ENCODE measurements at places on chromosomes 16 and 17.

DNA sequence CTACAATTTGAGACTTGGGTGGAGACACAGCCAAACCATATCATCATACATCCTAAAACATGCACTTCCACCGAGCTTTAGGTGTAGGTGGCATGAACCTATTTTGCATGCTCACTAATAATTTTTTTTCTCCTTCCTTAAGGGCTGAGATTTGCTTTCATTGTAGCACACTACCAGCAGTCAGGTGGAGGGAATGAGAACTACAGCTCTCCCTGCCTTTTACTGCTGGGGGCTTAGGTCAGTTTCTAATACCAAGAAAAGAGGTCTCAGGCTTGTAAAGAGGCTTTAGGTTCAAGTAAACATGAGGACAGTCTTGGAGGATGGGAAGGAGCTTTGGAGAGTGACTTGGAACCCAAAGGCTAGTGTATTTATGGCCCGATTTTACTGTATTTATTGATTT, 22.0 kb downstream of the CFAP20 start:
- no peak for DNase-seq

GRCh38 chr16:69351309-69352027, at the start of gene TMED6:
Gene TMED6, minus strand, starts transcription at chr16:69351786. Its CDS starts 33 bp downstream, at chr16:69351753.
- no peak for DNase-seq

GRCh38 chr17:33519692-33520091, 226.6 kb upstream of the ASIC2 start:
- DNase-seq, result no peak

GRCh38 chr17:74739227-74739831, 2.3 kb downstream of the RAB37 start:
- DNase-seq, result peak; percentile 37

DNA sequence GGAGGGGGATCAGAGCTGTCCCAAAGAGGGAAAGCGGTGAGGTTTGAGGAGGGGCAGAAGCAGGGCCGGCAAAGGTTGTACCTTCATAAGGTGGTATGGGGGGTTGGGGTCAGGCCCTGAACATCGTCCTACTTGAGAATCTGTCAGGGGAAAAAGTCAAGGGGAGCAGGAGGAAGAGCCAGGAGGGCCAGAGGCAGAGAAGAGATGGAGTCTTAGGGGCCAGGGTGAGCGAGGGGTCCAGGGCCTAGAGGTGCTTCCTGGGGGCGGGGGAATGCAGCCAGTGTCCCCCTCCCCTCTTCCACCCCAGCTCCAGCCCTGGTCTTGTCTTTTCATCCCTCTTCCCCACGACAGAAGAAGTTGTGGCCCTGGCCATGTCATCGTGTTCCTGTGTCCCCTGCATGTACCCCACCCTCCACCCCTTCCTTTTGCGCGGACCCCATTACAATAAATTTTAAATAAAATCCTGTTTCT, 1.3 kb upstream of the PRRT2 start:
- no peak for DNase-seq

DNA sequence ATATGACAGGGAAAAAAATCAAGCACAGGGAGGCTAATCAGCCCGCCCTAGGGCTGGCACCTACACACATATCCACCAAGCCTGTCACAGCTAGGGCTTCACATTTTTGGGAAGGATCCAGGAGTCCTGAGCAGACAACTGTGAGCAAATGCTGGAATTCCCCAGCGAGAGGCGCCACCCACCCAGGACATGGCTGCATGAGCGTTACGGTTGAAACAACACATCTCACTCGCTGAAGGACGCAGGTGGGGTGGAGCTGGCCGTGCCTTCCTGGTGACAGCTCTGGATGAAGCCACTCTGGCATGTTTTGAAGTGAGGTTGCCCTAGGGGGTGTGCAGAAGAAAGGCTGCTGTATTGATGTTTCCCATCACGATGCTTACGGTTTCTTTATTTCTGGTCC, 315.1 kb upstream of the EEF2KMT start:
- DNase-seq, result no peak

GRCh38 chr17:34710226-34710625, 130.8 kb downstream of the TMEM132E start:
- no peak for DNase-seq

DNA sequence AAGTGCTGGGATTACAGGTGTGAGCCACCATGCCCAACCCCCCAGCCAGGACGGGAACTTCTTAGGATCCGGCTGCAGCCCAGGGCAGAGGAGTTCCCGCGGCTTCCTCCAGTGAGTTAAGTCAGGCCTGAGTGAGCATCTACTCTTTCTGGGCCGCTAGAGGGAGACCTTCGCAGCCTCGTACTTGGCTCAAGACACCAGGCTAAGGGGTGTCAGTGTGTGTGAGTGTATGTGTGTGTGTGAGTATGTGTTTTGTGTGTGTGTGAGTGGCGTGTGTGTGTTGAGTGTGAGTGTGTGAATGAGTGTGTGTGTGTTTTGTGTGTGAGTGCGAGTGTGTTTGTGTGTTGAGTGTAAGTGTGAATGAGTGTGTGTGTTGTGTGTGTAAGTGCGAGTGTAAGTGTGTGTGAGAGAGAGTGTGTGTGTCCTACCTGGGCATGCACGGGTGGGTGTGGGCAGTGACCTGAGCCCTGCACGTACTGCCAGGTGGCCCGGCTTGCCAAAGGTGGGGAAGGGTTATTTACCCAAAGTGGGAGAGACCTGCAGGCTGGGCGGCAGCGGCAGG, 58.5 kb downstream of the TMEM235 start:
- peak; percentile 63 for DNase-seq

GRCh38 chr16:88045820-88046303, 94.6 kb downstream of the BANP start:
- no peak for DNase-seq

DNA sequence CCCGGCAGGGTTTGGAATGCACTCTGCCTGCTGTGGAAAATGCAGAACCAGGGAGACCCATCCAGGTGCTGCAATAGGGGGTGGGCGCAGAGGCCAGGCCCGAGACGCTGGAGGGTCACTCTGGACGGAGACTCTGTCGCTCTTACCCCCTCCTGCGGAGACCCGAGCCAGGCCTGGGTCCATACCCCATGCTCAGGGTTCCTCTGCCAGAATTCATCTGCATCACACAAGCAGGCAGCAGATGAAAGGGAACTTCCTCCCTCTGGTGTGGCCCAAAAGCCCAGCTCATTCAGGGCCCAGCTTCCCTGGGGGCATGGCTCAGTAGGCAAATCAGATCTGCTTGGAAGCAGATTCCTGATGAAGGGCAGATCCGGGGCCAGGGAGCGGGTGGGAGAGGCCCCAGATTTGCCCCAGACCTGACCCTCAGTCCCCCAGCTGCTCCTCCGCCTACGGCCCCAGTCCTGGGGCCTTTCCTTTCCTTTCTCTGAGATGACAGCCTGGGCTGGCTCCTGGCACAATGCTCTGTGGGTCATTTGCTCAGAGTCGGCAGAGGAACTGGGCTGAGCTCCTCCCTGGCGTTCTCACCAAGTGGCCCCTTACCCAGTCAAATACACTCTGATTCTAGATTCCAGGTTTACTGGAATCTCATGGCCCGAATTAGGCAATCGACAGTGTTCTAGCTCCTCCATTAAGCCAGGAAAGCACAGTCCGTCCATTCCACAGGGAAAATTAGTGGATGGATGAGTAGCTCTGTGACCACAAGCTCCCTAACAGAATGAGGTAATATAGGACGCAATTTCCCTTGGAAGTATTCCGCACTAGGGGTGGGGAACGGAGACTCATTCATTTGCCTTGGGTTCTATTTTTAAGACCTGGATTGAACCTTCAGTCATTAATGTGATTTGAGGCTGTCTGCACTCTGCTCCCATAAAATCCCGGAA, 19.1 kb upstream of the RASD1 start:
- DNase-seq, result no peak

GRCh38 chr16:88578446-88579313, 8.5 kb downstream of the ZC3H18 start:
- DNase-seq, result no peak

GRCh38 chr17:65820306-65820705, 258.9 kb upstream of the AXIN2 start:
- no peak for DNase-seq

DNA sequence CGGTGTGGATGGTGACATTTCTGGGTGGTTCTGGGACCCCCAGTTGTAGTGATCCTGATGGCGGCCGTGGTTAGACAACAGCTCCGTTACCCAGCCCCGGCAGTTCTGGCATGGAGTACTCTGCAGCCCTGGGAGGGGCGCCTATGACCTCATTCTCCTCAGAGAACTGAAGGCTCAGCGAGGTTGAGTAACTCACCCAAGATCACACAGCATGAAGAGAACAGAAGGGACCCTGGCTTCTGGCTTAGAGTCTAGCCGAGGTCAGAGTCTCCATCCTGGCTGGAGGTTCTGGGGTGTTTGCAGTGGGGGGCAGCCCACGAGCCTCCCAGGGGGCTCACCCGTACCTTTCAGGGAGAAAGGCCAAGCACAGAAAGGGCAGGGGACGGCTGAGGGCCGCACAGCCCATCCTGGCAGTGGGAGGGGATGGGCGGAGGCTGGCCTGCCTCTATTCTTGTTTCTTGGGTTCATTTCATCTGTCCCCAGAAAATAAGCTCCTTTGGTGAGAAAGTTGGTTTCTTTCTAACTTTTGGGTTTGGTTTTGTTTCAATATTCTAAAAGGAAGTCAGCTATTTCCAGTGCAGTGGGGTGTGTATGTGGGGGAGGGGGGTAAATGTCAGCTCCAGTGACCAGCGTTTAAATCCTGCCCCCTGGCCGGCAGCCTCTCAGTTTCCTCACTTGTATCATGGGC, 13.2 kb downstream of the ZFPM1 start:
- DNase-seq, result no peak

DNA sequence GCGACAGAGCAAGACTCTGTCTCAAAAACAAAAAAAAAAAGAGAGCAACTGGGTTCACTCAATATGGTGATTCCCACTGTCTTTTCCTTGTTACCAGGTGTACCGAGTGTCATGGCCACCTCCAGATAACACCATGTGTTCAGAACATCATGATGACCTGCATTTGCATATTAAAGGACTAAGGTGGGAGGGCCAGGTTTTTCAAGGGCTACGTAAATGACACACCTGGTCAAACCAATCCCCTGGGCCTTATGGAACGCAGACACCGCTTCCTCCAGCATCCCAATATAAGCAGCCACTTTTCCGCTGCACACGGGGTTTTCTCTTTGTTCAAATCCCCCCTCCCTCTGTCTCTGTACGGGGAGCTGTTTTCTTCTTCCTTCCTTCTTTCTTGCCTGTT, 29.3 kb downstream of the WSCD1 start:
- DNase-seq, result no peak

DNA sequence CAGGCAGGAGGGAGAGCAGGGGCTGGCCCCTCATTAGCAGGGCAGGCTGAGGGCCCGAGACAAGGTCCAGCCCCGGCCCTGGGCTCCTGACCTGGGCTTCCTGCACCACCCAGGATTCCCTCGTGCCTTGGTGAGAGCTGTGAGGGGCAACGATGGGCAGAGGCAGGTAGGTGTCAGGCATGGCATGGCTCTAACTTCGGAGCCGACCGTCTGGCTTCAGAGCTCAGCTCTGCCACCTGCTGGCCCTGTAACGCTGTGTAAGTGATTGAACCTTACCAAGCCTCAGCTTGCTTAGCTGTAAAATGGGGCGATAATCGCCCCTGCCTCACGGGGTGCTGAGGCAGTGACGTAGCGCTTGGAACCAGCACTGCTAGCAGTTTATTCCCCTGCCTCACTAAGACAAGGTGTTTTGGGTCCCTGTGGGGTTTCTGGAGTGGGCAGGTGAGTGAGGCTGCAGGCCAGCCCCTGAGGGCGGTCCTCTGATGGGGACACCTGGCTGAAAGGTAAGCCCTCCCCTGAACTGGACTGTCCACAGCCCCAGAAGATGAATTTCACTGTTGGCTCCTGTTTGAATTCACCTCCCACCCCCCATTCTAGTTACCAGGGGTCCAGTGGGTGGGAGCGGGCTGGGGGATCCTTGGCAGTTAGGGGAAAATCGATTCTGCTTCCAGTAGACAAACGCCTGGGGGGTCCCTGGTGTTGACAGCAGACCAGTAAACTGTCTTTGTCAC, 184.8 kb upstream of the GSE1 start:
- peak; percentile 7 for DNase-seq

DNA sequence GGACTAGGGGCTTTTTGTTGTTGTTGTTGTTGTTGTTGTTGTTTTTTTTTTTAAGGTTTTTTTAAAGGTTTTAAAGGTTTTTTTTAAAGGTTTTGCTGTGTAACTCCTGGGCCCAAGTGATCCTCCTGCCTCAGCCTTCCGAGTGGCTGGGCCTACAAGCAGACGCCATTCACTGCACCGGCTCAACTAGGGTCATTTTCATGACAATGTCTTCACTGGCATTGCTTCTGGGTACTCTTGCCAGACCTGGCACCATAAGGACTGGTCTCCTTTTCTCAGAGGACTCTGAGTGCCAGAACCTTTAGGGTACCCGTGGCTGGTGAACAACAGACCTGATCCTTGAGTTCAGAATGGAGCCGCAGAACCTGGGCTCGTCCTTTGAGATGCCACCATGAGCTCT, 20.4 kb downstream of the POLR3E start:
- no peak for DNase-seq

DNA sequence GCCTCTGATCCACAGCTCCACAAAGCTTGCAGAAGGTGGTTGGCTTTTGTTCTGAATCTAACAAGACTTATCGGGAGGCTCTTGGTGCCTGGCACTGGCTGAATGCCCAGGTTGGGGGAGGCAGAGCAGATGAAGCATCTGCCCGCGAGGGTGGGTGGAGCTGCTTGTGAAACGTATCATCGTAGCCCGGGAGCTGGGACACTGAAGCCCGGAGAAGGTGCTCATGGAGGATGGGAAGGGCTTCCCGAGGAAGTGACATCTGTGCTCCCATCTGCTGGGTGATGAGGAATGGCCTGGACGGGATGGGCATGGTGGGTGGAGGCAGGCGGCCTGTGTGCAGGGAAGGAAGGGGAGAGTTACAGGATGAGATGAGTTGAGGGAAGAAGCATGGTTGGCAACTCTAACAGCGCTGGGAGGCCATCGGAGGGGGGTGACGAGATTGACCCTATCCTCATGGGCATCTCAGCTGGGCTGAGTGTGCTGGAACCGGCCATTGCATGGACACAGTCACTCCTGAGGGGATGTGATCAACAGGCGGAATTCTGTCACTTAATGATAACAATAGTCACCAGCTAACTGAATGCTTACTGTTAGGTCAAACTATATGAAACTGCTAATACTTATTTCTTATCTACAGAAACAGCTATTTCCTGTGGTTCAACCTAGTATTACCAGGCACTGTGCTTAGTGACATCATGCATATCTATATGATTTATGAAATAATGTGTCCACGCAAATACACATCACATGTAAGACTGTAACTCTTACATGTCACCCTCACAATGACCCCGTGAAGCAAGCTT, 102.7 kb downstream of the ABCC6 start:
- DNase-seq, result no peak

GRCh38 chr17:2171702-2172076, 116.8 kb downstream of the HIC1 start:
- DNase-seq, result no peak

DNA sequence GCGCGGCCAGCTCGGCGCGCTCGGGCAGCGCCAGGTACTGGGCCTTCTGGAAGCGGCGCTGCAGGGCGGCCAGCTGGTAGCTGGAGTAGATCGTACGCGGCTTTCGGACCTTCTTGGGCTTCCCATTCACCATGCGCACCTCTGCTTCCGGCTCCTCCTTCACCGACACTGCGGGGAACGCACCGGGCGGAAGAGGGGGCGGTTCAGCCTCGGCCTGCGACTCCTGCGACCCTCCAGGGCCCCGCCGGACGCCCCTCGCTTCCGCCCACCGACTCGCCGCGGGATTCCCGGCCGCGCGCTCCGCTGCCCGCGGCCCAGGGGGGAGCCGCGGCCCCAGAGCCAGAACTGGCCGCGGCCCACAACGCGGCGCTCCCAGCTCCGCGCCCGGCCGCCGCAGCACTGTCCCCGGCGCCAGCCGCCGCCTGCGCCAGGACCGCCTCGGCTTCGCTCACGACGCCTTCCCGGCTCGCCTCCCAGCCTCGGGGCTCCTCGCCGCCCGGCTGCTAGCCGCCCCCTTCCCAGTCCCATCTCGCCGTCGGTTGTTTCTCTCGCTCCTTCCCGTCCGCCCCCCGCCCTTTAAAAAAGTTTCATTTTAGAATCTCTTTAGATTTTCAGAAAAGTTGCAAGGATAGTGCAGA, 1.5 kb downstream of the DLX3 start:
- no peak for DNase-seq

All from T-helper 17 cell (primary cell).